ENCODE measurements at places on chromosomes 5 and 9. TPM values are rescaled to one million over a fixed set of nuclear protein-coding genes. Genes with fewer than 3 reads are reported as not detected.
A peak's percentile ranks its signal among the peaks of the same experiment; 100 is the strongest.

- H3K27me3 ChIP-seq, result no peaks in the 10 kb centered on the region
- H3K4me3 ChIP-seq, result no peak overlapping the region
- H3K4me1 ChIP-seq, result no peaks in the 10 kb centered on the region
- no peaks in the 10 kb centered on the region for H3K36me3 ChIP-seq
- peak; percentile 31 for DNase-seq
- H3K27ac ChIP-seq, result peak overlapping the region; percentile 88
Measured at GRCh38 chr5:10724781-10725507, 36.1 kb downstream of the DAP start.

ADAMTS16 gene
- total RNA-seq, result under 0.01 TPM

IFNB1 gene
- total RNA-seq, result not detected

DNA sequence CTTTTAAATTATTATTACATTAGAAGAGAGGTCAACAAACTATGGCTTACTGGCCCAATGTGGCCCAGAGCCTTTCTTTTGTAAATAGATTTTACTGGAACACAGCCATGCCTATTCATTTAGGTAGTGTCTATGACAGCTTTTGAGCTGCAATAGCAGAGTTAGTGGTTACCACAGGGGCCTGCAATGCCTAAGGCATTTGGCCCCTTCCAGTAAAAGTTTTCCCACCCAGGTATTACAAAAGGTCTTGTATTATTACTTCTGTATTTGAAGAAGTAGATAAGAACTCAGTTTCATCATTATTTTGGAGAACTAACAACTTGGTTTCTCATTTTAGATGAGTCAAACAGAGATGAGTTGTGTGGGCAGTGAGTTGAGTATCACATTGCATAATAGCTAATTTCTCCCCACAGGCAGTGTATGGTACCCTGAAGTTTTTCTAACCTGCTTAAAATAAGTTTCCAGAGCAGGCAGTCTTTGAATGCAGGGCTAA, 9.5 kb downstream of the MTRR start:
- H3K36me3 ChIP-seq, result no peaks in the 10 kb centered on the region
- DNase-seq, result no peak
- H3K27me3 ChIP-seq, result no peaks in the 10 kb centered on the region
- H3K4me1 ChIP-seq, result no peaks in the 10 kb centered on the region
- H3K27ac ChIP-seq, result no peak overlapping the region

- H3K27me3 ChIP-seq, result no peaks in the 10 kb centered on the region
- DNase-seq, result no peak
- no peak within 1 kb of the TSS for H3K4me3 ChIP-seq
- H3K36me3 ChIP-seq, result no peaks in the 10 kb centered on the region
- H3K4me1 ChIP-seq, result no peaks in the 10 kb centered on the region
Measured at GRCh38 chr9:110337727-110338126, at the start of gene TXNDC8. Gene TXNDC8 (minus strand): TSS chr9:110337863.

GDNF gene
- total RNA-seq, result 0.77 TPM

GRCh38 chr5:135876146-135876545, 19.5 kb downstream of the IL9 start:
- no peak overlapping the region for H3K4me3 ChIP-seq
- no peaks in the 10 kb centered on the region for H3K36me3 ChIP-seq
- H3K27ac ChIP-seq, result no peak overlapping the region
- H3K27me3 ChIP-seq, result no peaks in the 10 kb centered on the region
- no peak for DNase-seq

GRCh38 chr5:31244921-31245320, 51.4 kb downstream of the CDH6 start:
- no peak overlapping the region for H3K4me3 ChIP-seq
- no peaks in the 10 kb centered on the region for H3K4me1 ChIP-seq
- no peak for DNase-seq
- no peaks in the 10 kb centered on the region for H3K27me3 ChIP-seq
- no peak overlapping the region for H3K27ac ChIP-seq
- H3K36me3 ChIP-seq, result no peaks in the 10 kb centered on the region

DNA sequence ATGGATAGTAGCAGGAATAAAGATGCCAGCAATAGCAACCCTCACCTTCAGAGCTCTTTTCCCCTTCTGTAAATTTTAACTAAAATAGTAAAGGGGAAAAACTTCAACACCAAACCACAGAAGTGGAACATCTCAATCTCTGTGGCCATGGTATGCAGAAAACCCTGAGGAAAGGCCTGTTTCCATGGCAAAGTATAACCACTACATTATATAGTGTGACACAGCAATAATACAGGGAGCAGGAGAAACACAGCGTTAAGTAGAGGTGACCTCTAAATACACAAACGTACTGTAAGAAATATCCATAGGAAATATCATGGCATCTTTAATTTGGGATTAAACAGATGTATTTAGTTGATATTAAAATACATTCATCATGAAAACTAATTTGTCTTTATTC, 106.4 kb downstream of the SLC24A2 start:
- H3K27me3 ChIP-seq, result no peaks in the 10 kb centered on the region
- H3K4me3 ChIP-seq, result no peak overlapping the region
- H3K4me1 ChIP-seq, result no peaks in the 10 kb centered on the region
- DNase-seq, result no peak
- H3K27ac ChIP-seq, result no peak overlapping the region

Measured in uterus (tissue), 4 donors.